ENCODE measurements at places on chromosomes 11 and 22.

DNA sequence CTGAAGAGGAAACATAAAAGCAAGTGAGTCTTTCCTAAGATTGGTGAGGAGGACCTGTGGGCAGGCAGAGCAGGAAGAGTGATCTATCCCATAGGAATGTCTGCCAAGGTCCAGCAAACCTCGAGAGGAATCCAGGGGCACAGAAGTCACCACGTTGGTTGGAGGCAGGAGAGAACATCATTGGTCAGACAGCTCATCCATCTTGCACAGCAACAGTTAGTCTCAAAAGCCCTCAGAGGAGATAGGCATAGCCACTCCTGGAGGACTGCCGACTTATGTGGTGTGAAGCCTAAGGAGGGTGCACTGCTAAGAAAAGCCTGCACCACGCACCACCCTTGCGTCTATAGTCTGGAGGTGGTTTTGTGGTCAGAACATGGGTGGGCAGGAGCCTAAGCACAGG lies 109.1 kb downstream of the RASSF10 start:
- DNase-seq, result no peak

- DNase-seq, result no peak
Observed at GRCh38 chr11:76602431-76602861, 68.1 kb downstream of the LRRC32 start.

GRCh38 chr11:23604966-23605365 lies 744.7 kb upstream of the CCDC179 start:
- DNase-seq, result no peak

DNA sequence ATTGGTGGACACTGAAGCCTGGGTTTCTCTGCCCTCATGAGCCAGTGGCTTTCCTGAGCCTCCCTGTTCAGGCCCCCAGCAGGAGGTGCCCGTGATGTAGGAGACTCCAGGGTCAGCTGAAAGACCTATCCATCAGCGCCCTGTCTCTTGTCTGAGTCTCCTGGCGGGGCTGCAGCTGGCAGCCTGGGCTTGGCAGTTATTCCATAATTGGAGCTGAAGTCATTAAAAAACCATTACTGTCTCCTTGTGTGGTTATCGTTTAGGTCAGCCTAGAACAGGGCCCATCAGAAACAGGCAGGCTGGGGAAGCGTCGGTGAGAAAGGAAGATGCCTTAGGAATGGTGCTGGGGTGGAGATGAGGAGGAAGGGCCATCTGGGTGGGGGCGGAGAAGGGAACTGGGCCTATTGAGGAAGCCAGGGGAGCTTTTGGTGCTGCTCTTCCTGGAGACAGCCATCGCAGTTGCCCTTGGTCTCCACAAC lies 5.0 kb downstream of the TUB start:
- DNase-seq, result no peak

DNA sequence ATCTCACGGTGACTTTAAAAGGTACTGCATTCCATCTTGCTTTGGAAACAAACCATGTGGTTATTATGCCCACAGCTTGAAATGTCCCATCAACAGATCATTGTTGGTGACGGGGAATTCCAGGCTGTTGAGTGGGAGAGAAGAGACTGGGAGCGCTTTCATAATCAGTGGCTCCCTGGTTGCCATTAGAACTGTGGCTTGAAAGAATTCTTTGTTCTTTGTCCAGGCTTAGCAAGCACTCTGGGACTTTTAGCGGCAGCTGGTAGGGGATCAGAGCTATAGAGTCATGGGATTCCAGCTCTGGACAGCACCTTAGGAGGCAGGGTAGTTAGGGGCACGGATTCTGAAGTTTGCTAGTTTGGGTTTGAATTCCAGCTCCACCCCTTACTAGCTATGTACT lies 22.0 kb downstream of the MMP20 start:
- no peak for DNase-seq

DNA sequence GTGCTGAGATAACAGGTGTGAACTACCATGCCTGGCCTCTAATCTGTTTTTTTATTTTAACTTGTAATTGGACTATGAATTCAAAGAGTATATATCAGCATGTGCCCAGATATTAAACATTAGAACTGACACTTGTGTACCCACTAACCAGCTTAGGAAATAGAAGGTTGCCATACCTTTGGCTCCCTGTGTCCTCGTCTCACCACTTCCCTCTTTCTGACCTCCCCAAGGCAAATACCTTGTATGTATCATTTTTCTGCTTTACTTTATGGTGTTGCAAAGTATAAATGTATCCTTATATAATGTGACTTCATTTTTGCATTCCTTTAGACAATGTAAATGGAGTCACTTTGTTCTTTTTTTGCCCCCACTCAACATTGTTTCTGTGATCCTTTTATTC lies 9.1 kb downstream of the PPP6R3 start:
- DNase-seq, result no peak

DNA sequence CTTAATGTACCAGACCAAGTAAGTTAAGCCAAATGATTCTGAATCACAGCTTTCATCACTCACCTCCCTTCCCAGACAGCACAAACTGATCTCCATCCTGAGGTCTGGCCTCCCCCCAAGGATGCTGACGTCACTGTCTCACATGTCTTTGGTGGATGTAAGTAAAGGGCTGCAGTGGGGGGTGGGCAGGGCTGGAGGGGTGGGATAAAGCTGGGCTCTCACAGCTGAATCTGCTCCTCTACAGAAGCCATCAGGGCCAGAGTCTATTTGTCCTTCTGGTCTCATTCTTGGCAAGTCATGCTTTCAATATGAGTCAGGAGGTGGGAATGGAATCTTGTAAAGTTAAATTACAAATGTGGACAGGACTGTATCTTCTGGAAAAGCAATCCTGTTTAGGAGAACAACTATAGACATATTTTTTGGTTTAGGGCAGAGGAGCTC lies 32.7 kb downstream of the P4HA3 start:
- DNase-seq, result no peak

DNA sequence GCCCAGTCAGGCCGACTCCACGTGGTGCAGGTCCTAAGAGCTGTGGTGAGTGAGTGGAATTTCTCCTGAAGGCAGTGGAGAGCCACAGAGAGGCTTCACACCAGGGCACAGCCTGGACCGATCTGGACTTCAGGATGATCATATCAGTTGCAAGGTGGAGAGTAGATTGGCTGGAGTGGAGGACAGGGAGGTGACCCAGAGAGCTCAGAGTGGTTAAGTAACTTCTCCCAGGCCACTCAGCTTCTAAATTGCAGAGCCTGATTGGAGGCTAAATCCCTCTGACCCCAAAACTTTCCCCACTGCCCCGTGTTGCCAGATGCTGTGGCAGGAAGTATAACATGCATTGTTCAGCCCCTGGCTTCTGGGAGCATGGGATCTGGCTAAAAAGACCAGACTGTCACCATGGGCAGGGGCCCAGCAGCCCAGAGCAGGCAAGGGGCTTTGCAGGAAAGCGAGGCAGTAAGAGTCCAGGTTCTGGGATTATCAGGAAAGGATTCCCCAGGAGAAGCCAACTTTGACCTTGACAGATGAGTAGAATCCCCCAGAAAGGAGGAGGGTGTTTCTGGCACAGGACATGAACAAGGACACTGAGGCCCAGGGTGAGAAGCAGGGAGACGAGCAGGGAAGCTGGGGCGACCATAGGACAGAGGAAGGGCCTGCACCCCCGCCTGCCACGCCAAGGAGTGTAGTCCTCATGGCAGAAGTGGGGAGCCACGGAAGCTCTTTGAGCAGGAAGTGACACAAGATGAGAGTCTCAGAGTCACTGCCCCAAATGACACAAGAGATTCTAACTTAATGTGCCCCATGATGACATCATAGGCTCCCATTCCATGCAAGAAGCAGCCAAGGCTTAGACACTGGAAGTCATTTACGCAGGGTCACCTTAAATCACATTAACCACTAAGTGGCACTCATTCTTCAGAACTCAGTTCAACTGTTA lies 4.8 kb downstream of the SLC35C1 start:
- no peak for DNase-seq

DNA sequence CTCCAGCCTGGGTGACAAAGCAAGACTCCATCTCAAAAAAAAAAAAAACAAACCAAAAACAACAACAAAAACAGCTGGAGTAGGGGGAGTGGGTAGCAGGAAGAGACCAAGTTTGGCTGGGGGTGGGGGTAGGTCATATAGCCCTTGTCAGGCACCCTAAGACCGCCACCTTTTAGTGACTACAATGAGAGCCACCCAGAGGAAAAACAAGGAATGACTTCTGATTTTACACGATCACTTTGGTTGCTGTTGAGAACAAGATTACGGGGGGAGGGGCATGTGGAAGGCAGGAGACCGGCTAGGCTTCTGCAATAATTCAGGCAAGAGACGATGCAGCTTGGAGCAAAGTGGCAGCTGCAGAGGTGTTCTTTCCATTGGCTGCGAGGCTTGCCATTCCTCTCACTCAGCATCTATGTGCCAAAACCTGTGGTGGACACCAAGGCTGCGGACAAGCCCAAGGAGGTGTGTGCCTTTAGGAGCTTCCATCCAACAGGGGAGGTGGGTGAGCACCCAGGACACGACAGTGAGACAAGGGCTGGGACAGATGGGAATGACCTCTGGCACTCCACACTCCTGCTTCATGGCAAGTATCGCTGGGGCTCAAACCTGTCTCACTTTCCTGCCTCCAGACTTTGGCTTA lies 1.7 kb downstream of the RPS19BP1 start:
- no peak for DNase-seq

DNA sequence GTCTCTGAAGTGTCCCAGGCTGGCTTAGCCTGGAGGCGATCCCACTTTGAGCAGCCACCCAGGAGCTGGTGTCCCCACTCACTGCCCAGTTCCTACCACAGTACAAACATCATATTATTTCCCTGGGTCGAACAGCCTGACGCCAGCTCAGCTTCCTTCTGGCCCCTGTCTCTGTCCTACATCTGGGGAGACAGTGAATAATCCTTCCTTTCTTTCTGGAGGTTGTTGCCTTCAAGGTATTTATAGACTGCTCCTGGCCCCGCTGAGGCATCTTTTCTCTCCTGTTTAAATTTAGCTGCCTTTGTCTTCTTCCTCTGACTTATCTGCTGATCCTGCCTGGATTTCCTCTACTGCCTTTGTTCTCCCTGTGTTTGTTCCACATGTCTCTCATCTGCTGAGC lies 56.8 kb upstream of the LRRC55 start:
- no peak for DNase-seq

- no peak for DNase-seq
Observed at GRCh38 chr11:69816671-69817070, 2.5 kb downstream of the FGF3 start.

DNA sequence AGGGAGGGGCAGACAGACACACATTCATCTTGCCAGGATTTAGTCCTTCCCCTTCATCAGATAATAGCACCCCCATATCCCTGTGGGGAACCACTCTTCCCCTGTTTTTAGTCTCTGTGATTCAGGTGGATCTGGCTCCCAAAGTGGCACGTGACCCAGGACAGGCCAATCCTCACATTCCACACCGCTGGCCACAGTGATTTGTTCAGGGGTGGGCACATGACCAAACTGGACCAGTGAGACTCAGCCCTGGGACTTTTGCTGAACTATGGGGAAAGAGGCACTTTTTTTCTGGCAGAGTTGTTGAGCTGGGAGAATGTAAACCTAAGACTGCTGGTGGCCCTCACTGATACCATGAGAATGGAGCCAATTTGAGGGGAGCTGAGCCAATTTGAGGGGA lies 19.1 kb upstream of the KCNJ11 start:
- DNase-seq, result no peak

DNA sequence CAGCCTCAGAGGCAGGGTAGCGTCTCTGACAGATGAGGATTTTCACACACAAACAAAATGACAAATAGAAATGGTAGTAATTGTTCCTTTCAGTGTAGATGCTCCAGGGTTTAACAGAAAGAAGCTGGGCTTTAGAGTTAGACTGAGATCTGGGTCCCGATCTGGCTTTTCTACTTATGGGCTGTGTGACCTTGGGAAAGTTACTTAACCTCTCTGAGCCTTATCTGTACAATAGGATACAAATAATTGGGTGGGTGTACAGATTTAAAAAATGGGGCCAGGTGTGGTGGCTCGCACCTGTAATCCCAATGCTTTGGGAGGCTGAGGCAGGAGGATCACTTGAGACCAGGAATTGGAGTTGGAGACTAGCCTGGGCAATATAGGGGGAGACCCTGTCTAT lies 204.9 kb downstream of the CEP164 start:
- DNase-seq, result no peak

- DNase-seq, result no peak
Observed at GRCh38 chr11:15817001-15817400, 539.3 kb downstream of the SOX6 start.

DNA sequence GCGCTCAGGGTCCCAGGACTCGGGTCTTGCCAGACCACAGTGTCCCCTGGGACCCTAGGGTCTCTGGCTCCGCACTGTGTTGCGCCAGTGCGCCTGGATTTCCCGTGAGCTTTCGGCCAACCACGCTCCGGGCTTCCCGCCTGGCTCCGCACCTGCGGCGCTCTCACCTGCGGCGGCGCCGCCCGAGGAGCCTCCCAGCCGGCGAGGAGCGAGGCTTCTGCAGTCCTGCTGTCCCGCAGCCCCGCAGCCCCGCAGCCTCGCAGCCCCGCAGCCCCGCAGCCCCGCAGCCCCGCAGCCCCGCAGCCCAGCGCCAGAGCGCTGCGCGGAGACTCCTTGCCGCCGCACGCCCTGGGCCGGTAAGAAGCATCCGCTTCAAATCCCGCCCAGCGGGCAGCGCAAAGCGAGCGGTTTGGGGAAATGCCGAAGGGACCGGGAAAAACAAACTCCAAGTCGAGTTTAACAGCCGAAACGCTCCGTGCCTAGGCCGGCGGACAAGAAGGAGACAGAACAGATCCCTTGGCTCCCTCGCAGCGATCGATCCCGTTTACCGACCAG lies 939 bp downstream of the ALX4 start:
- DNase-seq, result no peak

DNA sequence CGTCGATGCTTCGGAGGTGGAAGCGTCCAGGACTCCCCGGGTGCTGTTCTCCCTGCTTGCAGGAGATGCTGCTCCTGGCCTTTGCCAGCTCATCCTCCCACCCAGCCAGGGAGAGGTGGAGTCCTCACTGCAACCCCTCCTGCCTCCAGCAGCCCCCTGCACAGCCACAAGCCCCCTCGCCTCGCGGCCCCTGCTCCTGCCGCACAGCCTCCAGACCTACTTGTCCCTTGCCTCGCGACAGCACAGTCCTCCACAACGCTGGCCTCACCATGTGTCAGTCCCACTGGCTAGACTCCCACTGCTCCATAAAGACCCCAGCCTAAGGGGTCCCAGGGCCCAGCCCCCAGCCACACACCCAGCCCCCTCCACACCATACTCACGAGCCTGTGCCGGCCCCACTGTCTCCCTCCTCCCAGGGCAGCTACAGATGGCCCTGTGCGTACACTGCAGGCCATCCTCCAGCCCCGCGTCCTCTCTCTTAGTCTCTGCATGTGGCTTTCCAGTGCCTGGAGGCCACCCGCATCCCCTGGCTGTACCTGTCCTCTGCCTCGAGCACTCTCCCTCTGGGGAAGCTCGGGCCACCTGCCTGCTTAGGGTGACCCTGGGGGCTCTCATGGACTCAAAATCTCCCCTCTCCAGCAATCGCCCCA lies 91.5 kb downstream of the CELSR1 start:
- DNase-seq, result no peak

GRCh38 chr11:119607726-119608125 lies 121.3 kb downstream of the NECTIN1 start:
- no peak for DNase-seq

DNA sequence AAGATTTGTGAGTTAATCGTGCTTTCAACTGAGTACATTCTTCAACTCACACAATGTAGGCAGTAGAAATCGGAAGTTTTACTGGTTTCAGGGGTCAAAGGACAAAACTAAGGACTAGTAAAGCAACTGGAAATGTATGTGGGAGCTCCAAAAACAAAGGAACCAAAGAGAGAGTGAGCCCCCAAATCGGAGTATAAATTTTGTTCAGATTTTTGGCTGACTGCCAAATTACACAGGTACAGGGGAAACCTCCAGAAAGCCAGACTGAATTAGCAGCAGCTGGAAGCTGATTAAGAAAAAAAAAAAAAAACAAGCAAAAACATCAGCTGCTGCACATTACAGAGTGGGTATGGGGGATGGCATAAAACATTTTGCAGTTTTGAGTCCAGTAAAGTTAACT lies 75.2 kb upstream of the GNAZ start:
- DNase-seq, result no peak

- DNase-seq, result no peak
Observed at GRCh38 chr11:24056051-24056450, 440.8 kb upstream of the LUZP2 start.

Data from activated naive CD8-positive, alpha-beta T cell treated with anti-CD3 and anti-CD28 coated beads, Interleukin-2, amount 50 U/mL, for 16 hours (primary cell).